ENCODE measurements at places on chromosomes 5 and 9. TPM values are rescaled to one million over a fixed set of nuclear protein-coding genes. Genes with fewer than 3 reads are reported as not detected.

CXCL14 gene
- total RNA-seq = not detected

GNA14 gene
- total RNA-seq = not detected

PCDHA8 gene
- not detected for total RNA-seq

SLC6A18 gene
- total RNA-seq = not detected

SELENOP gene
- not detected for total RNA-seq

TAS2R1 gene
- not detected for total RNA-seq

GOLM1 gene
- total RNA-seq = 3.0 TPM

TMEM215 gene
- total RNA-seq = not detected

AHRR gene
- 20.0 TPM for total RNA-seq

RETREG1 gene
- total RNA-seq = 39.9 TPM

IPPK gene
- total RNA-seq = 17.5 TPM

INSYN2B gene
- total RNA-seq = not detected

PCDHGC3 gene
- 0.07 TPM for total RNA-seq

IL3 gene
- 6.0 TPM for total RNA-seq

GPX8 gene
- total RNA-seq = not detected

ZDHHC21 gene
- total RNA-seq = 15.2 TPM

PPP2R2B gene
- total RNA-seq = 1.3 TPM

C5orf24 gene
- 35.5 TPM for total RNA-seq

KIF12 gene
- not detected for total RNA-seq

KCNV2 gene
- total RNA-seq = not detected

C5orf58 gene
- total RNA-seq = not detected

ABO gene
- total RNA-seq = 2.1 TPM

Data from T-helper 1 cell treated with Interleukin-12 subunit alpha and Interleukin-12 subunit beta and Interleukin-4 antibody, amounts not matched to agents 30 ng/mL and 1 ng/mL, for 36 hours (primary cell).